ENCODE measurements at places on chromosomes 5 and 9. TPM values are rescaled to one million over a fixed set of nuclear protein-coding genes. Genes with fewer than 3 reads are reported as not detected.
A peak's percentile ranks its signal among the peaks of the same experiment; 100 is the strongest.

HEXB gene
- 662 TPM for total RNA-seq

DNA sequence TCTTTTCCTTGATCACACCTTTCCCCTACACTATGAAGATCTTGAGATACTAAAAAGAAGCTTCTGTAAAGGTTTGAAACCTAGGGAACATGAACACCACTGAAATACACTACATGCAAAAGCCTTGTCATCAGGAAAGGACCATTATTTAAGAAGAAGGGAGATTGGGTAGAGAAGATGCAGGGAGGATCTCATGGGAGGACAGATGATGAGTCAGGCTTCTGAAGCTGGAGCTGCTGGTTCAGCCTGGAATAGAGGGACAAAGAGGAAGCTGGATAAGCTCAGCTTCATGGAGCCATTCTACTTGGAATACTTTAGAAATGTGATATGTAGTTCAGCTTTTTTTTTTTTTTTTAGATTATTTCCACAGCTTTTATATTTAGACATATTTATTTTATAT lies 169.8 kb downstream of the MAN2A1 start:
- DNase-seq = no peak

DNA sequence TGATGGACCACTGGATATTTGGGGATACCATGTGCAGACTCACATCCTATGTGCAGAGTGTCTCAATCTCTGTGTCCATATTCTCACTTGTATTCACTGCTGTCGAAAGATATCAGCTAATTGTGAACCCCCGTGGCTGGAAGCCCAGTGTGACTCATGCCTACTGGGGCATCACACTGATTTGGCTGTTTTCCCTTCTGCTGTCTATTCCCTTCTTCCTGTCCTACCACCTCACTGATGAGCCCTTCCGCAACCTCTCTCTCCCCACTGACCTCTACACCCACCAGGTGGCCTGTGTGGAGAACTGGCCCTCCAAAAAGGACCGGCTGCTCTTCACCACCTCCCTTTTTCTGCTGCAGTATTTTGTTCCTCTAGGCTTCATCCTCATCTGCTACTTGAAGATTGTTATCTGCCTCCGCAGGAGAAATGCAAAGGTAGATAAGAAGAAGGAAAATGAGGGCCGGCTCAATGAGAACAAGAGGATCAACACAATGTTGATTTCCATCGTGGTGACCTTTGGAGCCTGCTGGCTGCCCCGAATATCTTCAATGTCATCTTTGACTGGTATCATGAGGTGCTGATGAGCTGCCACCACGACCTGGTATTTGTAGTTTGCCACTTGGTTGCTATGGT lies 54.5 kb upstream of the HNRNPA0 start:
- DNase-seq = peak; percentile 43

DNA sequence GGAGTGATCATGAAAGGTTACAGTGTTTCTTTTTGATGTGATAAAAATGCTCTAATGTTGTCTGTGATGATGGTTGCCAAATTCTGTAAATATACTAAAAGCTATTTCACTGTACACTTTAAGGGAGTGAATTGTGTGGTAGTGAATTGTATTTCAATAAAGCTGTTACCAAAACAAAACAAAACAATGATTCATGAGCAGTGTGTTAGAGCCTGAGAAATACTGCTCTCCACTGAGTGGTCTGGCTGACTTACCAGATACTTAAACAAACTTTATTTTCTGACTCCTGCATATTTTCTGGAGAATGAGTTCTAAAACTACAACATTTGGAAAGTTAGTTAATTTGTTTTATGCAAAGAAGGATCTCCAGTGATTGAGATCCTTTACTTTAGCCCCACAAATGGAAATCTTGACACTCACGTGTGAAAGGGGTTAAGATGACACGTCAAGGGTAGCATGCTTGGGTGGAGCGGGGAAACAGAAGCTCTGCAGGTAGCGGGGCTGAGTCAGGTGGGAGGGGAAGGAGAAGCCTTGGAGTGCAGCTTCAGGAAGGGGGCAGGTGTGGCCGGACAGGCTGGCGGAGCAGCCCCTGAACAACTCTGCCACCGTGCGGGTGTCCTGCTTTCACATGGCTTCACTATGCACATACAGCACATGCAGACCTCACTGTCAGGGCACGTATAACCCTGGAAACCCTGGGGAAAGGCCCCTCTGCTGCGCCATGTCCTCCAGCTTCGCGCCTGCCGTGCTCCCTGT lies 256.7 kb downstream of the IRX1 start:
- no peak for DNase-seq

DNA sequence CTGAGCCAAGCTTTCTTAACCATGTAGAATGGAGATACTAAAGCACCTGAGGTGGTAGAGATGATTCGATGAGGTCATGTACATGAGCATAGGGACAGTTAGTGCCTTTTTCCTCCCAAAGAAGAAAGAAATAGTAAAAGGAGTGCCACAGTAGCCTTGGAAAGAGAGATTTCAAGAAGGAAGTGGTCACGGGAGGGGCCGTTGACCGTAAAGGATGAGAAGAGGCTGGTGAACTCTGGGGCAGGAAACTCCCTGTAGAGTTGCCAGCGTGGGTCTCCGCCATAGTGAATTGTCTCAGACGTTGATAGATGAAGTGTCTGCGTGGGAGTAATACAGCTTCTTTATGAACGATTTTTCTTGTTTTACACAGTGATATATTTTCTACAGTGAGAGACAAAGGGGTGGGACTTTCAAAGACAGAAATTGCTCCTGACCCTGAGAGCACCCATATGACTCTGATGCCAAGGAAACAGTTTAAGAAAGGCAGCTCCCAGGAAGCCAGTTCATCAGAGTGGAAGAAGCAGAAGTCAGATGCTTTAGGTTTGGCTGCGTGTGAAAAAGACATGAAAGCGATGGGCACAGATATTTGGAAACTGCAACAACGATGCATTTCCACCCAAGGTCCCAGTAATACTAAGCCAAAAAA lies 41.3 kb downstream of the UGCG start:
- DNase-seq = no peak
